ENCODE measurements at places on chromosomes 2 and 18.

DNA sequence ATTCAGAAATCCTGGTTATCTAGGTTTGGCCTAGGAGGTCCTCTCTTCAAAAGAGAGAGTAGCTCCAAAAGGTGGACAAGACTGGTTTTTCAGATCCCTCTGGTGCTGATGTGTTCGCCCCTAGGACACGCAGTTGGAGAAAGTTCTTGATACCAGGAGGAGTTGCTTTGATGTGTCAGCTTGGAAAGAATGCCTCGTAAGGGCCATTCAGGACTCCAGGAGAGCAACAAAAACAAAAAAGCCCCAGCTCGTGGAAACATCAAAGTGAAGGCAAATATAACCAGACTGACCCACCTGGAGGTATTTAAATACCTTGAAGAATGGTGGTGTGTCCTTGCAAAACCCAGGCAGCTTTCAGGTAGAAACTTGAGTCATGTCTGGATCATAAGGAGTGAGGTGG lies 12.5 kb upstream of the LBH start:
- DNase-seq = no peak

DNA sequence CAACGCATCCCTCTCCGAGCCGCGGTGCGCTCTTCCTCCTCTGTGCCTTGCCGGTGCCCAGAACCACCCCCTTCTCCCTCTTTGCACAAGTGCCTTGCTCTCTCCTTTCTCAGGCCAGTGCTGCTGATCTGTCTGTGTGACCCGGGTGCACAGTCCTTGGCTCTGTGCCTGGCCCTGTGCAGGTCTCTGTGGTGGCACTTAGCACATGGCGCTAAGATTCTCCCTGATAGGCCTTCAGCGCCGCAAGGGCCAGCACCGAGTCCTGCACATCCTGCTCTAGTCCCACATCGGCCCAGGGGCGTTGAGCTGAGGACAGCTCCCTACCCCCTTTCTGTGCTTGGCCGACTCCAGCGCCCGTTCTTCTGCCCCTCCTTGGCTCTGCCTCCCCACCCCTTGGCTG lies 136.1 kb downstream of the NEDD4L start:
- DNase-seq = no peak

DNA sequence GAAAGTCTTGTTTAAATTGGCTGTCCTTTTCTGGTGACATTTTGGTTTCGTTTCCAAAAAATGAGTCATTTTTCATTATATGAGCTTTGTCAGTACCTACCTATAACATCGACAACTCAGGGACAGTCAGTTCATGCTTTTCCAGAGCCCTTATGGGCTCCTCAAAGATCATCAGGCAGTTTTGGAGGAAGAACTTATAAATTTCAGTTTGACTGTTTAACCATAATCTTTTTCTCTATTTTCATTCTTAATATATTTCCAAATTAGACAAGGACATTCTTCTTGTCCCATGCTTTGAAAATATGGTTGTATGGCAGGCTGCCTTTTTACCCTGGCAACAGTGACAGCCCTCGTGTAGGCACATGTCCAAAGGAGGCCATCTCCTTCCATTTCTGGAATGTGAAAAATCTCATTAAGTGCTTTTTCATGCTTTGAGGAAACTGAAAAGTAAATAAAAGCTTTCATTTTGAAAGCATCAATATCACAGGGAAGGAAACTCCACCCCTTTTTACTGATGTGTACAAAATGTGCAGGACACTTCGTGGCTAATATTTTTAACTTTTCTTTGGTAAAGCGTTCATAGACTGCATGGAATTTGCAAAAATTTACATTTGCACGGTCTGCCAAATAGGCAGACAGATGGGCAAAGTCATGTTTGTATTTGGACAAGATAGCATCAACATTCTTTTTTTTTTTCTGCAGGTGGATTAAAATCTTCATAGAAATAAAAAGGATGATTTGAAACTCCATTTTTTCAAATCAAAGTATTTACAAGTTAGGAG lies 7.2 kb upstream of the PROC start:
- DNase-seq = no peak

- no peak for DNase-seq
These were observed 167.5 kb downstream of the UPP2 start for GRCh38 chr2:158269143-158269542.

- DNase-seq = no peak
These were observed 142.7 kb upstream of the KLHL14 start for GRCh38 chr18:32915516-32915915.

GRCh38 chr2:225041851-225042799 lies at the start of gene DOCK10:
TSS of gene DOCK10 (minus strand) at chr2:225042468. CDS start at chr2:225042374, 94 bp downstream.
- peak; percentile 52 for DNase-seq

GRCh38 chr2:209864716-209865295 lies 93.2 kb downstream of the UNC80 start:
- no peak for DNase-seq

GRCh38 chr2:215998636-215999035 lies 14.7 kb downstream of the MREG start:
- no peak for DNase-seq

DNA sequence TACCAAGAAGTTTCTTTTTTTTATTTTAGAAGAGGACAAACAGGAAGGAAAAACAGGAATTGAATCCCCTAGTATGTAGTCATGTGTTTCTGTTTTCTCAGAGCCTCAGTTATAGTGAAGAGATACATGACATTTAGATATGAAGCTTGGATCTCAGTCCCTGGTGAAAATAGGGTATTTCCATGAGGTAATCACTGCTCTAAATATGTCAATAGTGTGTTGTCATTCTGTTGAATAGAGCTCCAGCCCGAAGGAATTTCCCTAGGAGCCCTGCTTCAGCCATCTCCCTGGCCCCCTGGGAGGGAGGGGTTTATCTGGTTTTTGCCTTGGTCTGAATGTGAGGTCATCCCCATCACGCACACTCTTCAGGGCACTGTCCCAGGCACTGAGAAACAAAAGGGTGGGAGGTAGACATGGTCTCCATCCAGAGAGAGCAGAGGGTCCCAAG lies 47.1 kb upstream of the REL start:
- DNase-seq = no peak

- DNase-seq = no peak
These were observed 232.8 kb downstream of the CCDC85A start for GRCh38 chr2:56416500-56417176.

DNA sequence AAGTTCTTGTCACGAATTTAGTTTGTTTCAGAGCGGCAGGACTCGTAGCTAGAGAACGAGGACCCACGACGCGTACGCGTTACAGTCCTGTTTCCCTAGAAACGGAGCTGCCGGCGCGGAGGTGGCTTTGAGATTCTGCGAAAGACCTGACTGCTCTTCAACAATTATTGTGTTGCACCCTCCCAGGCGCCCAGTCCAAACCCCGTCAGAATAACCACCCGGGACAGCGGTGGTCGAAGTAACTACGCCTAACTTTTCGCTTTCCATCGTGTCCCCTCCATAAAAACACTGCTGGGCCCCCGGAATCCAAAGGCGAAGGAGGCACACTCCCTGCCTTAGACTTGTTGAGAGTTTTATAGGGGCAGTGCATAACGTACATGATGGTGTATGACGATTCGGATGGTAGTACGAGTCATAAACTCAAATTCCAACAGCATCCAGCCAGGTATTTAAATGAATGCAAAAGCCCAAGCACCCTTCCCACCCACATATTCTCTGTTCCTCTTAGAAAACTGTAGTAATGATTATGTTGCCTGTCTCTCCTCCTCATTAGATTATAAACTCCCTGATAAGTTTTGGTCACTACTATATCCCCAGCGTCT lies 651 bp upstream of the STAM2 start:
- DNase-seq = no peak

DNA sequence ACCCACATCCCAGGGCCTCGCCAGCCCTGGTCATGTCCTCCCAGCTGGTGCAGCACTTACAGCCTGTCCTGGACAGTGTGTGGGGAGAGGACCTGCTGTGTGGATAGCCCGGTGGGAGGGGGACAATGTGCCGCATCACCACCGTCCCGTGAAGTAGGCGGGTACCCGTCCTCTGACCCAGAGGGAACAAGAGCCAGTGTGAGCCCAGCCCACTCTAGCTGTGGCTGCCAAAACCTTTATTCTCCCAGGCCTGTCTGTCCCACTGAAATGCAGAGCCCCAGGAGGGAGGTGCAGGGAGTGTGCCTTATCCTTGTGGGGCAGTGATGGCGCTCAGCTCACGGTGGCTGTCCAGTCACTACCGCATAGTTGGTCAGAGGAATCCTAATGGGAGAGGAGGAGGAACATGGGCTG lies 1.7 kb downstream of the TRAF3IP1 start:
- no peak for DNase-seq

DNA sequence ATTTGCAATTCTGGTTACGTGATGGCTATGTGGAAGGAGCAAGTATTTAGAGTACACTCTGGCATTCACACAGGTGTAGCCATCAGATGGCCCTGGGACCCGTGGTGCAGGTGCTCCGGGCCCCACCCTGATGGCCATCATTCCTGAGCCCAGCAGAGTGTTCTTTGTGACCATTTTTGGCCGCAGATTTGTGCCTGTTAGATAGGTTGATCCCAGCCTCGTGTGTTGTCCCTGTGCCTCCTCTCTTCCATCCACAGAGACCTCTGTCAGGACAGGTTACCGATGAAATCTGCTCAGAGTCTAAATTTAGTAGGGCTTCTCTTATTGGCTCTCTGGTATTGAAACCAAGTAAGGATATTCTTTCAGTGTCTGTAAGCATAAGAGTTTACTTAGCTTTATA lies 33.9 kb downstream of the MAPRE2 start:
- no peak for DNase-seq

DNA sequence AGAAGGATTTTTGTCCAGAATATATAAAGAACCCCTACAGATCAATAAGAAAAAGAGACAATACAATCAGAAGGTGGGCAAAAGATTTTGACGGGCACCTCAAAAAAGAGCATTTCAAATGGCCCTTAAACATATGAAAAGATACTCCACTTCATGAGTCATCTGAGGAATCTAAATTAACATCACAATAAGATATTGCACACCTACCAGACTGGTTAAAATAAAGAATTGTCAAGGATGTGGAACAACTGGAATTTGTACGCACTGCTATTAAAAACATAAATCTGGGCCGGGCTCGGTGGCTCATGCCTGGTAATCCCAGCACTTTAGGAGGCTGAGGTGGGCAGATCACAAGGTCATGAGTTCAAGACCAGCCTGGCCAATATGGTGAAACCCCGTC lies 17.0 kb upstream of the NCOA1 start:
- DNase-seq = no peak

GRCh38 chr2:128379021-128380015 lies 60.6 kb upstream of the HS6ST1 start:
- no peak for DNase-seq

DNA sequence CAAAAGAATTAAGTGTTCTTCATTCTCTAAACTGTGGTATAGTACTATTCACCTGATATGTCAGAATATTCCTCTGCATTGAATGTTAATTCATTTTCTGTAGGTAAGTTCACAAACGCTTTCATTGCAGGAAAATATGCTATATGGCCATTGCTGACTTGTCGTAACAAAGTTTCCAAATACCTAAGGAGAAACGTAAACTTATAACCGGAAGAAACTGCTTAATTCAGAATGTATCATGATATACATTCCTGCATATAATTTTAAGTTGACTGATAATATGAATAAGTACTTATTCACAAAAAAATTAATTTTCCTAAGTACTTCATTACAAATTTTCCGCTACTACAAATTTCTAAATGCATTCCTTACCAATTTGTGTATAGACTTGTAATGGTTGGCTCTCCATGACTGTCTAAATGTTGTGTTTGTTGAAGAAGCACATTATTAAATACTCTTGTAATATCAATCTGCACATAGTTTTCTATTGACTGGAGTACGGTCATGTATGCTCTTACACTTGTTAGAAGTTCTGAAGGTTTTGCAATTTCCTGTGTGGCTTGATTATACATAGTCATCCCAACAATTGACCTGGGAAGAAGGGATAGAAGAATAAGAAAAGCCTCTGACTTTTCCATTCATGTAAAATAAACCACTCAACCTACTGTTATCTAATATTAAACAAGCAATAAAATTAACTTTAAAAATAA lies 85.4 kb downstream of the NCKAP1 start:
- no peak for DNase-seq

- DNase-seq = no peak
These were observed 119.2 kb downstream of the CYP26B1 start for GRCh38 chr2:72028351-72028995.

GRCh38 chr2:24457696-24458386 lies 33.2 kb upstream of the NCOA1 start:
- no peak for DNase-seq

DNA sequence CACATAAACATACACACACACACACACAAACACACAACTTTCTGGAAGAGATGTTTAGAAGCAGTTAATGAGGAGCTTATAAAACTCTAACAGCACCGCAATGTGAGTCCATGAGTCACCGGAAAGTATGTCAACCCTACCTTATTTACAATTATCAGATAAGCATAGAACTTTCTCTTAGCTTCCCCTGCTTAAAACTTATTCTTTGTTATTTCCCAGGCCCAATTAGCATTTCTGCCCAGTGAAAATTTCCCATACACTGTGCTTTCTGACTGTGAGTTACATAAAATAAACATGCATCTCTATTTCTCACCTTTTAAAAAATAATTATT lies 737.6 kb downstream of the LRP1B start:
- DNase-seq = no peak

- no peak for DNase-seq
These were observed 101.7 kb downstream of the TTC32 start for GRCh38 chr2:19799881-19800780.

- no peak for DNase-seq
These were observed 2.8 kb downstream of the HDAC4 start for GRCh38 chr2:239397931-239398471.

DNA sequence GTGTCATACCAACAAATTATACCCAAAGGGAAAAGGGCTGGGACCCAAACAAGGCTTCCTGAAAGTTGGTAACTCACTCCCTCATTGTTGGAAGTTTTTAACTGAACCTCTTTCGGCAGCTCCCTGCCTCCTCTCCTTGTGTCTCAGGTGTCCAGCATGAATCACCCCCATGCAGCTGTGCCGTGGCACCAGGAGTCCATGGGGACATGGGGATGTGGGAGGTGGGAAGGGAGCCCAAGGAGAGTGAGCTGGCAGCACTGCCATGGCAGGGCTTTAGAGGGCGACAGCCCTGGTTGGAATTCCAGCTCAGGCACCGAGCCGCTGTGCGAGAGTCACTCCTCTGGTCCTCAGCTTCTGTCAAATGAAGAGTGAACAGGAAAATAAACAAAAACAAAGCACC lies 12.5 kb upstream of the GYPC start:
- no peak for DNase-seq

Measured in activated T-helper 1 cell treated with anti-CD3 and anti-CD28 coated beads, Interleukin-2, amount 50 U/mL, for 16 hours (primary cell).